Kasumi-1 (cell line): ENCODE measurements at places on chromosomes 1 and 21.

DNA sequence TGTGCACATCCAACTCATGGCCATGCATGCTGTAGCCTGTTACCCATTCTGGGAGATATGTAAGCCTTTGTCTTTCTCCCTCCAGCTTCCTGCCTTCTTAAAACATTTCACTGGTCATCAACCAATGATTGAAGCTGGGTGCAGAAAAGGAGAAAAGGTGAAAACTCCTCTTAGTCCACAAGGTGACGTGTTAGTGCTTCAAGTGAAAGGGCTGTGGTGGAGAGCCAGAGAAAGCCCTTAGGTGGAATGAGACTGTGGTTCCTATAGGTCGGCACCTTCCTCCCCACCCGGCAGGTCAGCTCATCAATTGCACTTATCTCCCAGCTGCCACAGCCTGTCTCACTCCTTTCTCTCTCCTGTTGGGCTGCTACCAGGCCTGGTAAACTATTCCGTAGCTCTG is 30.4 kb downstream of the ERG start:
- DNase-seq = no peak

DNA sequence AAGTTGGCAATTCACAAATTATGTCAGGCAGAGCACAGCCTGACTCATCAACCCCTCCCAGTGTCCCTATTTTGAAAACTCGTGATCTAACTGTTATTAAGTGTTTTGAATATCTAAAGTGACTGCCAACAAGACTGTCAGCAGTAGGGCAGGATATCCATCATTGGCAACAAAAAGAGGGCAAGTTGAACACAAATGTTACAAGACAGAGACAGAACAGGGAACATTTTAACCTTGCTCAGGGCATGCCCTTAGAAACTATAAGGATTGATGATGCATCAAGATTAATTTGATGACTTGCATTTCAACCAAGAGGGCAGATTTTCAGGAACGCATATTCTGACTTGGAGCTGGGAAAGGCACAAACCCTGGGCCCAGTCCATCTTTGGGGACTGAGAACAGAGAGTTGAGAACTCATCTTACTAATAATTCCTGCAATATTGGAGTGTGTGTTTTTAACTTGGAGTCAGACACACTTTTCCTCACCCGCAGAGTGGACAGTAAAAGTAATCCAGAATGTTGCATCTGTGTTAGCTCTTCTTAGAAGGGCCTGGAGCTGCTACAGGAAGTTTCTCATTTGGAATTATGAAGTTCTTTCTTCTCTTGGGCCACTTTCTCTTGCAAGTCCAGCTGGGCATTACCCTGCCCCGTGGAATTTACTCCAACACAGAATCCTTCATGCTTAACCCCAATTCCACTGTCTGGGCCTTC is 317.2 kb downstream of the LTN1 start:
- no peak for DNase-seq

- DNase-seq = no peak
Measured at GRCh38 chr1:154253671-154254070, 18.8 kb upstream of the HAX1 start.

DNA sequence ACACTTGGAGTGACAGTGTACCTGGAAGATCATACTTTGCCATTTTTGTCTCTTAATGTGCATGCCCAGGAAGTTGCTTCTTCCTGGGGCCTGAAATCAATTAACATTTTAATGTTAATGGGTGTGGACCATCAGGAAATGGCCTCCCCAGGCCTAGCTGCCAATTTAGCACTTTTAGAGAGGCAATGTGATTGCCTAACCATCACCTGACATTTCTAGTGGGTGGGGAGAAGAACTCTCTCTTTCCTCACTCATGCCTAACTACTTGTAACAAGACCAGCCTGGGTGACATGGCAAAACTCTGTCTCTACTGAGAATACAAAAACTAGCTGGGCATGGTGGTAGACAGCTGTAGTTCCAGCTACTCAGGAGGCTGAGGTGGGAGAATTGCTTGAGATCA is 549.0 kb upstream of the RGS18 start:
- DNase-seq = no peak

DNA sequence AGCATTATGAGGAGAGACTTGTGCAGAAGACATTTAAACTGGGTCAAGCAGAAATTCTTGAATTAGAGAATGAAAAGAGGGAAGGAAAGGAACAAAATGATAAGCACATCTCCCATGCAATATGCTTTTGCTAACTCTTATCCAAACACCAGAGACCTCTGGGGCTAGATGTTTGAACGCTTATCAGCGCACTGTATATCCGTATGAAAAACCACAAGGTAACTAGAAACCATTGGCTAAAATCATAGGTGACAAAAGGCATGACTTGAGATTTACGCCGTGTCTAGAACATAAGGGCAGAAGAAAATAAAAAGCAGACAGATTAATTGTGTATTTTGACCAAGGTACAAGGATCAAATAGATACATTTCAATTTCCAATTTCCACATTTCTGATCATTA is 38.0 kb upstream of the TIAM1 start:
- DNase-seq = no peak

- DNase-seq = no peak
Measured at GRCh38 chr1:76140227-76140626, 65.7 kb downstream of the ST6GALNAC3 start.

GRCh38 chr1:64653466-64653865 is 91.4 kb upstream of the RAVER2 start:
- no peak for DNase-seq

DNA sequence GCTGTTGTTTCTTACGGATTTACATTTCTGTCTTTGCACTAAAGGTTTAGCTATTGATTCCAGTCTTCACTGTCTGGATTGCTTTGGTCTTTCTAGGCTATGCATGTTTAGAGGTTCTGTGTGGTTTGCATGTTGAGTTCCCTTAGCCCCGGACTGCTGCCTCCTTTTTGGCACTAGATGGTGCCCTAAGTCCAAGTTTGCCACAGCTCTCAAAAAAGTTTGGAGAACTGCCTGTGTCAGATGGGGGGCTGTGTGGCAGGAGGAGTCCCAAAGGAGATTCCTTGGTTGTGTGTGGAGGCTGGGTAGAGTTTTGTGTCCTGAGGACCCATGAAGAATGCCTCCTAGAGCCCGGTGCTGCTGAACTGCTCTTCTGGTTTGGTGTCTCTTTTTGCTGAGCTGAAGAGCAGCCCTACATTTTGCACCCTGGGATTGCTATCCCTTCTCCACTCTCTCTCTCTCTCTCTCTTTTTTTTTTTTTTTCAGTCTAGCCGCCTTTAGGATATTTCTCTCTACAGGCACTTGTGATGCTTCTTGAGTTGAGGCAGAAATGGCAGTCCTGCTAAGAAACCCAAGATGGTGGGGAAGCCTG is 74.4 kb downstream of the PTGS2 start:
- DNase-seq = peak; percentile 73

GRCh38 chr1:182720463-182720862 is 36.1 kb upstream of the RGS8 start:
- DNase-seq = no peak

GRCh38 chr1:212637902-212638301 is 29.3 kb downstream of the ATF3 start:
- DNase-seq = no peak

- DNase-seq = no peak
Measured at GRCh38 chr1:202133001-202133400, 10.3 kb downstream of the GPR37L1 start.

DNA sequence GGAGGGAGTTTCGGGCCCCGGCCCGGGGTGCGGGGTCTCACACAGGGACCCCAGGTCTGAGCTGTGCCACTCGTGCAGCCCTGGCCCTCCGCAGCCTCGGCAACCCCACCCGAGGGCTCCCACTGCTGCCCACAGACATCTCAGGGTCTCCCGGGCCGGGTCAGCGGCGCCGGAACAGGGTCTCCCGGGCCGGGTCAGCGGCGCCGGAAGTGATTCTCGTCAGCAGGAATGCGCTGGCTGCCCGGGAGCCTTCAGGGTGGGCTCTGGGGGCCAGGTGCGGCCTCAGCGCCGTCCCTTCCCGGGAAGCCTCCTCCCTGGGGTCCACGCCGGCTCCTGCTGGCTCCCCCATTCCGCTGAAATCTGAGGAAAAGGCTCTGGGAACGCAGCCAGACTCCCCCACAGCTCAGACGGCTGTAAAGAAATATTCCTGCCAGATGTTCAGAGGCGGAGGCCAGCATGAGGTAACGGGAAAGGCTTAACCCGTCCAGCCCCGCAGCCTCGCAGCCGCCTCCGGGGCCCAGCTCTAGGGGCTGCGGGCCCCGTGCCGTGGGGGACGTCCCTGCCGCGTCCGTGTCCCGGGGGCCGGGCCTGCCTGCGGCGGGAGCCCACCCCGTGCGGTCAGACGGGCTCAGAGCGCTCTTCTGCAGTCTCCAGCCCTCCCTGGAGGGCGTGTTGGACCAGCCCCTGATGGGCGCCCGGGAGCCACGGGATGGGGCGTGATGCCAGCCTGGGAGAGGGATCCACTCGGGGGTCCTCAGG is 8.7 kb upstream of the COL6A1 start:
- DNase-seq = no peak

- DNase-seq = no peak
Measured at GRCh38 chr1:215517441-215517891, 49.6 kb upstream of the KCTD3 start.

DNA sequence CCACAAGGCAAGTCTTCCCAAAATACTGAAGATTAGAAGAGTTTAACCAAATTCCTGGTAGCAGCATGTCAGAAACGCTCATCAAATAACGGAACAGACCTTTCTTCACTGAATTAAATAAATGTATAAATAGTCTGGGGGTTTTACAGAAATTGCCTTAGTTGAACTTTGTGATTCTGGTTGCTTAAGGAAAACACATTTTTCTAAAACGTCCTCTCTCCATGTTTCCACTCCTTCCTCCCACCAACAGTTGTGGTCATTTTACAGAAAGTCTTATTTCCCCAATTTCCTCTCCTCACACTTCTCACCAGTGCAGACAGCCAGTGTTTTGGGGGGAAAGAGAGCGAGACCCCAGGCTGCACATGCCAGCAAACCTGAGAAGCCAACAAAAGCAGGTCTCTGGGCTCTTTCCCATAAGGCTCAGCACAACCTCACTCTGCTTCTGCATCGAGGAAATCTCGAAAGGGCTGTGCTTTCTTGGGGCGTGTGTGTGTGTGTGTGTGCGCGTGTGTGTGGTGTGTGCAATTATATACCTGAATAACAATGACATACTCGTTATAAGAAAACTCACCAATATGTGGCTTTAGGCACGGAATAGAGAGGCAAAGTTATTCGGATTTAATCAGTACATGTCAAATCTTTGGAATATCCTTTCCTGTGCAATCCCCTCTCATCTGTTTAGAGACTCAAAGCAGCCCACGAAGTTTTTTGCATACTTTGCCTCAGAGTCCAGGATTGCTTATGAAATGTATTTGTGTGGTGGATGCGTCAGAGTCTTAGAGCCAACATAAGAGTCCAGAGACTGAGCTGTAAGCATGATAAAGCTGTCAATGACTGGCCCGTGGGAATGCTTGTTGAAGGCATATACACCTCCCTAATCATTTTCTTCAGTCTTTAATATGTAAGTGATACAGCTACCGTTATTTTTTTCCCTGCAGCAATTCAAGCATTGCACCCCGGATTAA is 2.0 kb downstream of the KCNJ15 start:
- peak; percentile 57 for DNase-seq

GRCh38 chr1:227889863-227890405 is 57.8 kb downstream of the WNT9A start:
- DNase-seq = no peak
